Left ventricle myocardium superior (tissue), 1 donor: ENCODE measurements at places on chromosomes 5 and 9. TPM values are rescaled to one million over a fixed set of nuclear protein-coding genes. Genes with fewer than 3 reads are reported as not detected.

Gene PLPPR1
- total RNA-seq: not detected

DNA sequence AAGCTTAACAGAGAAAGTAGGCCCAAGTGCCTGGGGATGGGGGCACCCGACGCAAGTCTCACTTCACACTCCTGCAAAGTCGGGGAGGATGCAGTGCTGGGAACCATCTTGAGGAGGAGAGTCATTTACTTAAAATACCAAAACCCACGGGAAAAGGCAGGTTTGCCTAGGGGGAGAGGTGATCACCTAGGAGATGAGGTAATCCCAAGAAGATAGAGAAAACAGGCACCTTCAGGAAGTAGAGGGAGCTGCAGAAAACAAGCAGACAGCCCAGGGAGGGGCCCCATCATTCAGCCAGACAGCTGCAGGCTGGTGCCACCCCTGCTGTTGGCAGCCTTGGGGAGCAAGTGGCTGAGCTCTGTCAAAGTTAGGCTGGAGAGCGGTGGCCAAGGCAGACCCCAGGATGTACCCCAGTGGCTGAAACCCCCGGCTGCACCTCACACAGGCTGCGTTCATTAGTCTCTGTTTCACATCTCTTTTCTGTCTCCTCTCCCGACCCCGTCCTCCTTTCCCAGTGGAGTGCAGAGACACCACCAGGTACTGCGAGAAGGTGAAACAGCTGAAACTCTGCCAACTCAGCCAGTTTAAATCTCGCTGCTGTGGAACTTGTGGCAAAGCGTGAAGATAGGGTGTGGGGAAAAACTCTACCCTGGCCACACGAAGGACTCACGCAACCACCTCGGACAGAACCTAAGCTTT, 124.9 kb downstream of the SAXO1 start:
- no peak for DNase-seq

DNA sequence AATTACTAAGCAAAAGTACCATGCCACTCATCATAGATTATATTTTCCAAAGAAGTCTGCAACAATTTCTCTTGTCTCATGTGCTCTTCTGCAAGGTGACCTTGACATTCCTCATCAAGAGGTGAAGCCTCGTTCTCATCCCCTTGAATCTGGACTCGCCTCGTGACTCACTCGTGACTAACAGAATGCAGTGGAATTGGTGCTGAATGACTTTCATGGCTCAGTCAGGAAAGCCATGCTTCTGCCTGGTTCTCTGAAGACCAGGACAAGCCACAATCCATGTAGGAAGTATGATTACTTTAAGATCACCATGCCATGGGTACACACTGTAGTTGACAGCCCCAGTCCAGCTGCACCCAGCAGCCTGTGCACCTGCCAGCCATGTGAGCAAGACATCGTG, 335.8 kb downstream of the GADD45G start:
- no peak for DNase-seq

Gene ZNF658
- 8.9 TPM for total RNA-seq

- no peak for DNase-seq
These were observed 801.2 kb downstream of the MAT2B start for GRCh38 chr5:164306662-164307061.

DNA sequence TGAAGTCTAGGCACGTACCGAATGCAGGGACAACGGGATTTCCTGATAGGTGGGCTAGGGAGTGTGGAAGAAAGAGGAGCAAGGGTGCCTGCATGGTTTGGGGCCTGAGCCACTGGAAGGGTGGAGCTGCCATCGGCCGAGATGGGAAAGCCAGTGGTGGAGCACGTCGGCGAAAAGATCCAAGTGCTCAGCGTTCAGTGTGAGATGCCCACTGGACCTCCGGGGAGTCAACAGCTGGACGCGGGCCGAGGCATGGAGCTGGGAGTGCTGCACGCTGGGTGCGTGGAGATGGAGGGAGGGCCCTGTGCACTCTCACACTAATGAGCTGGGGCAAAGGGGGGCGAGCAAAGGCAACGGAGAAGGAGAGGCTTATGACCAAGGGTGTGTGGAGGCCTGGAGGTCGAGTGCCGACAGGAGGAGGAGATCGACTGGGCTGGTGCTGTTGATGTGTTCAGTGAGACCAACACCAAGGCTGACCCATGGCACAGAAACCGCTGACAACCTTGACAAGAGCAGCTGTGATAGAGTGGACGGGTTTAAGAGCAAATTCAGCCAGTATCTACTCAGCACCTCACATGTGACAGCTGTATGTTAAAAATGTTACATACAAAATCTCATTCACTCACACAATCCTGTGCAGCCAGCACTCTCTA, 85.7 kb downstream of the STK10 start:
- no peak for DNase-seq

DNA sequence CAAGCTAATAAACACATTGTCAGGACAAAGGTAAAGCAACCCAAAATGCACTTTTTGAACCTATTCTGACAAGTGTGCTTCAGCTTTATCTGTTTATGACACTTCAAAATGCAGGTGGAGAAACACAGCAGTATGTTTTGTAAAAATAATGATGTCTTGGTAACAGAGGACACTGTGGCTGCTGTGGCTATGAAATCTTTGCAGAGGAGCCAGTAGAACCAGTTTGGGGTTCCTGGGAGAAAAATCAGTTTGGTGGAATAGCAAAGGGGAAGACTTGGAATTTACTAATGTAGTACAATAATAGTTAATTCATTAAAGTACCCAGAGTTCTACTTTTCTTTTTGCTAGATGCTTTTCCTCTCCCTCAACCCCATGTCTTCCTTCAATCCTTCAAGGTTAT, 40.6 kb downstream of the SIL1 start:
- no peak for DNase-seq

DNA sequence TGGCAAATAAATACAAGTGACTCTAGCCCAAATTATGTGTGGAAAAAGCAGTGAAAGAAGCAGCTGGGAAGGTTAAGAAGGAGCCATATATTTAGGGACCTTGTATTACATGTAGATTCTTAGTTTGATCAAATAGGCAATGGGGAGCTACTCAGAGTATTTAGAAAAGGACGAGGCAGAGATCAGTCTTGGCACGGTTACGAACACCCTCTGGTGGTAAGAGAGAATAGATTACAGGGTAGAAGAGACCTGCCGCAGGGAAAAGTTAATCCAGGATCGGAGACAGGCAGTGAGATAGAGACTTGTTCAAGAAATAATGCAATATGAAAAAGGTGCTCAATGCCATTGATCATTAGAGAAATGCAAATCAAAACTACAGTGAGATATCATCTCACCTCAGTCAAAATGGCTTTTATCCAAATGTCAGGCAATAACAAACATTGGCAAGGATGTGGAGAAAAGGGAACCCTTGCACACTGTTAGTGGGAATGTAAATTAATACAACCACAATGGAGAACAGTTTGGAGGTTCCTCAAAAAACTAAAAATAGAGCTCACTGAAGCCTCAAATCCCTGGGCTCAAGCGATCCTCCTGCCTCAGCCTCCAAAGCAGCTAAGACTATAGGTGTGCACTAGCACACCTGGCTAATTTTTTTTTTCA, 12.0 kb downstream of the INIP start:
- no peak for DNase-seq

- peak; percentile 67 for DNase-seq
These were observed 2.5 kb upstream of the CDK9 start for GRCh38 chr9:127783111-127784008.

Gene EEIG1
- 21.6 TPM for total RNA-seq

Gene ADAMTS19
- total RNA-seq: 1.1 TPM

DNA sequence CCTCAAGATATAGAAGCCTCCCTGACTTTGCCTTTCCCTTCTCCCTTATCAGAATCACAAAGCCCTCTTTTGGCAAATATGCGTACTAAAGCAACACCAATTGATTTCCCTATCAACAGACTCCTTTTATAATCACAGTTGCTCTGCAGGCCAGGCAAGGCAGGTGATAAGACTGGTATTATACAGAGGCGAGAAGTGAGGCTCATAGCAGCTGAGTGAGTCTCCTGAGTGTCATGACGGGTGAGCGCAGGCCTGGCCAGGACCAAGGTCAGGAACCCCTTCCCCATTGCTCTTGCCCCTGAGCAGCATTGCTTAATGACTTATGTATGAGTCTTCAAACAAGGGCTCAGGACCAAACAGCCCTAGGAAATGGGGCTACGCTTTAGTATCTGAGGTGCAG, 70.8 kb downstream of the FBXO38 start:
- DNase-seq: peak; percentile 41

Gene ANKDD1B
- 0.25 TPM for total RNA-seq

- DNase-seq: no peak
These were observed 155.7 kb upstream of the EFNA5 start for GRCh38 chr5:107826311-107827000.

- DNase-seq: no peak
These were observed 197.0 kb downstream of the MCTP1 start for GRCh38 chr5:95087816-95088317.

- DNase-seq: no peak
These were observed 627.3 kb upstream of the NUDT12 start for GRCh38 chr5:104189909-104190308.

DNA sequence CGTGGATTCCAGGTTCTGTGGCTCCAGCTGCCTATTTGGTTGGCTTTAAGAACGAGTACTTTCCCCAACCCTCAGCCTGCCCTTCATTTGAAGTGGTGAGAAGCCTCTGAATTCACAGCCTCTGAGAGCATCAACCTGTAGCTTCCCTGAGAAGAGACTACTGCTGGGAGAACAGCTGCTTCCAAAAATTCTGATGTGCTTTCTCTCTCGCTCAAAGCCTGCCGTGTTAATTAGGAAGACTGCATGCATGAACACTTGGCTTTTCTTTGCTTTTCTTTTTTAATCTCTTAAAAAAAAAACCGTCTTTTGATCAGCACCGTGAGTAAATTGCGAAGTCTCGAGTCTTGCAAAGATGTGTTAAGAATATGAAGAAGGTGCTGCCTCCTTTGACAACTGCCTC, 153.4 kb upstream of the MAP1B start:
- DNase-seq: no peak

- DNase-seq: no peak
These were observed at the start of gene BTNL3 for GRCh38 chr5:180988592-180988991. Gene BTNL3, plus strand, starts transcription at chr5:180988846. Its CDS starts 183 bp downstream, at chr5:180989029.

DNA sequence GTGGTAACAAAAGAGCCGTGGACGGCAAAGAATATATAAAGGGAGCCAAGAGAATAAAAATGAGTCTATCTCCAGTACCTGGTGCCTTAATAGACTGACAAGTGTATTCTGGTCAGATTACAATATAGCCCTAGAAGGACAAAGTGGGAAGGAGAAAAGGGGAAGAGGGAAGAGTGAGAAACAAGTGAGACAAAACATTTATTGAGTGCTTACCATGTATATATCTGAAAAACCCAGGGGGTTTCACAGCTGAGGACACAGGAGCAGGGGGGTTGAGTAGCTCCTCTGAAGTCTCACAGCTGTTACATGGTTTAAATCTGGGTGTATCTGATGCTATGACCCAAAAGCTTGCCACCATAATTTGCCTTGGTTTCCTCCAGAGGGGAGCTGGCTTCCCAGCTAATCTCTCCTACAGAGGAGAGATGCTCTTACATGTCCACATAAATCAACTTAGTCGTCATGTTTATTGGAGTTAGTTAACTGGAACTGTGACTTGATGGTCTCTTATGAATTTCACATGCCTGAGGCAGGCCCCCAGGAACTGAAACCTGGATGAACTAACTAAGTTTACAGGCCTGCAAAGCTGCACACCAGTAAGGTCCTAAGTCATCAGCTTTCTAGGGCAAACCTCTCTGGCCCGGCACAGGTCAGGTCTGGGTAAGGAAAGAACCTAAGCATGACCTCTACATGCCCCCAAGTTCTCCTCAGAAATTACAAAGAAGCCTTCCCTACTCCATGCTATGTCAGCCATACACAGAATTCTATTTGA, 15.5 kb downstream of the SIL1 start:
- no peak for DNase-seq

Gene PCDHA9
- total RNA-seq: not detected

DNA sequence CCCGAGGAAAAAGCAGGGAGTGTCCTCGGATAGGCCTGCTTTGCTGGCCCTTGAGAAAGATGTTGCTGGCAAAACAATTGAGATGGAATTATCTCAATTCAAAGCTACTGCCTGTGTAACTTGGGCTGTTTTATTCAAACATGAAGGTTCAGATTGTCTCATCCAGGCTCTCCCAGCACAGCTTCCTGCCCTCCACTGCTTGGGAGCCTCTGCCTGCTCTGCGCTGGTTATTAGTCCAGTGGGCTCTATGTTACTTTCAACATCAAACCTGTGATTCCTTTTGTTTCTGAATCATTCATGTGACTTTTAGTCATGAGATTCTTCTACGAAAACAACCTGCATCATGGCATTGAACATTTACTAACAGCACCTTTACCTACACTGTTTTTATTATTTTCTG, 123.2 kb downstream of the SNCAIP start:
- no peak for DNase-seq

Gene NOXA1
- total RNA-seq: 1.9 TPM

Gene ORM2
- not detected for total RNA-seq

Gene WNK2
- total RNA-seq: 250 TPM

DNA sequence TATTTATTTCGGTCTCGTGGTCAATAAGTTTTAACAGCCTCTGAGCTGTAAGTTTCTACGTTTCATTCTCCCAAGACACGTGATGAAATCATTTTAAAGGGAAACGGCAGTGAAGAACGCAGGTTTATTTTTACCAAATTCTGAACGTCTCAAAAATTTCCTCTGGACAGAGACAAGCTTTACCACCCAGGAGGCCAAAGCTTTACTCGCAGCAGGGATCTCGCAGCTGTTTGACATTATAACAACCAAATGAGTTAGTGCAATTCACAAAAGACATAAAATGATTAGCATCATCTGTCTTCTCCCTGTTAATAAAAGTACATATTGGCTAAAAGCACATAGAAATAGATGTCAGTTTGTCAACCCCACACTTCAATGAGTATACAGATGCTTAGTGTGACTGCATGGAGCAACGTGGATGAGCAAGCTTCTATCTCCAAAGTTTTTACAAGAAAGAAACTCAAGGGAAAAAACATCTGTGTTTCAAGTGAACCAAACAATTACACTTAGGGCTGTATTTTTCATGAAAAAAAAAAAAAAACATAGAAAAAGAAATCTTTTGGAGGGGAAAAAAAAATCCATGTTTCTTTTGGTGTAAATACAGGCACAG, 2.5 kb downstream of the SEMA5A start:
- no peak for DNase-seq

DNA sequence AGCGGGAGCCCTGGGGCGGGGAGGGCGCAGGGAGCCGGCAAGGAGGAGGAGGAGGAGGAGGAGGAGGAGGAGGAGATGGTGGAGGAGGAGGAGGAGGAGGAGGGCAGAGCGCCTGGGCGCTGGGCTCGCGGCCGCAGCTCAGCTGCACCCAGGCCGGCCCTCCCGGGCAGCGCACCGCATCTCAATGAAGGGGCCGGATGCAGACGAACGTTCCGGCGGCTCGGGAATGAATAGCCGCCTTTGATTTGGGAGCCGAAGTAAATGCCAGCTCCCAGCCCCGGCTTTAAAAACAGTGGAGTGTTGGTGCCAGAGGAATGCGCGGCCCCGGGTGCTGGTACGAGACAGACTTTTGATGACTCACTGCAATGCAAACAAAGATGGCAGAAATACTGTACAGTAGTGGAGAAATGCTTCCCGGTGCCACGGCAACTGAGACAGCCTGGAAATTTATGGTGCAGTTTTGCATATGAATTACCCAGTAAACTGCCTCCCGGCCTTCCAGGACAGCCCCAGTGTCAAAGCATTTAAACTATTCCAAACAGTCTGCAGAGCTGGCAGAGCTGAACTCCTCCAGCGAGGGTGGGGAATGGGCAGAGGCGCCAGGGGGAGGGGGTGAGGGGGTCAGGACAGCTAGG, 43.1 kb downstream of the NACC2 start:
- DNase-seq: peak; percentile 67
